ENCODE measurements at places on chromosomes 2 and 18.

DNA sequence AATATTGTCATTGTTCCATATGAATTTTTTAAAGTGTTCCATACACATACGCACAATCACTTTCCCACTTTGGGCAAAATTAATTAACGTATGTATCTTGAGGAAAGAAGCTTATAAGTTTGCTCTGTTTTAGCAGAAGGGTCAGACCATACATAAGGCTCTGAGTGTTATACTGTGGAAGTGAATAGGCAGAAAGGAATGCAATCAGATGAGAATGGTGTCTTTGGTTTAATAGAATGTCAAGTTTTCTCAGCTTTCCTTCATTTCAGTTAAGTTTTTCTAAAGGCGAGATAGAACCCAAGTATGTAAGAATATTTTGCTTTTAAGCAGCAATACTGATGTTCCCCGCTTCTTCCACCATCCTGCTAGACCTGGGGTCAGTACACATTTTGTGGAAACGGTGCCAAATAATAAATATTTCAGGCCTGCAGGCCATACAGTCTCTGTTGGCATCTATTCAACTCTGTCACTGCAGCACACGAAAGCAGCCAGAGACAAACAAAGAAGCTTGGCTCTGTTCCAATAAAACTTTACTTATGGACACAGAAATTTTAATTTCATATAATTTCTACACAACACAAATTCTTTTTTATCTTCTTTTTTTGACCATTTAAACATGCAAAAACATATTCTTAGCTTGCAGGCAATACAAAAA, 100.6 kb downstream of the UPP2 start:
- no peak overlapping the region for H3K4me3 ChIP-seq
- no peaks in the 10 kb centered on the region for H3K4me1 ChIP-seq
- H3K36me3 ChIP-seq, result no peaks in the 10 kb centered on the region
- DNase-seq, result no peak
- H3K27me3 ChIP-seq, result no peaks in the 10 kb centered on the region

GRCh38 chr2:111995148-111995547, 59.9 kb upstream of the TMEM87B start:
- no peaks in the 10 kb centered on the region for H3K36me3 ChIP-seq
- no peak overlapping the region for H3K4me3 ChIP-seq
- DNase-seq, result no peak

- no peaks in the 10 kb centered on the region for H3K4me1 ChIP-seq
- no peak overlapping the region for H3K27ac ChIP-seq
- H3K36me3 ChIP-seq, result no peaks in the 10 kb centered on the region
These were observed 228.6 kb downstream of the ZNF516 start for GRCh38 chr18:76266236-76266991.

- H3K27me3 ChIP-seq, result no peaks in the 10 kb centered on the region
- no peak for DNase-seq
- no peaks in the 10 kb centered on the region for H3K4me1 ChIP-seq
- no peak overlapping the region for H3K27ac ChIP-seq
These were observed 14.5 kb downstream of the SLC19A3 start for GRCh38 chr2:227703280-227703732.

GRCh38 chr18:58201733-58202730, 158.0 kb downstream of the NEDD4L start:
- no peak overlapping the region for H3K4me3 ChIP-seq
- H3K4me1 ChIP-seq, result no peaks in the 10 kb centered on the region
- no peaks in the 10 kb centered on the region for H3K27me3 ChIP-seq
- no peaks in the 10 kb centered on the region for H3K36me3 ChIP-seq
- H3K27ac ChIP-seq, result no peak overlapping the region

GRCh38 chr2:20224716-20225293, at the start of gene SDC1:
Gene SDC1, minus strand, starts transcription at chr2:20225130. Its CDS starts 263 bp downstream, at chr2:20224867.
- no peak for DNase-seq
- no peaks in the 10 kb centered on the region for H3K4me1 ChIP-seq
- H3K4me3 ChIP-seq, result no peak within 1 kb of the TSS

DNA sequence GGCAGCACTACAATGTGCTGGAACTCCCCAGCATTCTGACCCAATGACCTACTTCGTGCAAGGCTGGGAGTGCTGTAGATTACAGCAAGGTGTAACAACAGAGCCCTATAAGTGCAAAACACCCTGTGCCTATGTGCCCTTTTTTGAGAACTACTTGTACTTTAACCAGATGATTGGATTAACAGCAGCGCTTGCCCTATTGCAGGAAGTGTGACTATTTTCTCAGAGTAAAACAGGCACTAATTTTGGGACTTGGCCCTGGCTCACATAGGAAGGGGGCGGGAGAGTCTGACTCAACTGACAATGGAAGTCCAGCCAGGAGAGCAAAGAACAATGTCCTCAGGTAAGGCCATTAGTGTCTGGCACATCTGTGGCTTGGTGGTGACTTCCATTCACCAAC, 35.6 kb upstream of the RNF125 start:
- no peaks in the 10 kb centered on the region for H3K36me3 ChIP-seq
- no peak overlapping the region for H3K27ac ChIP-seq
- DNase-seq, result no peak
- no peak overlapping the region for H3K4me3 ChIP-seq
- H3K27me3 ChIP-seq, result no peaks in the 10 kb centered on the region

DNA sequence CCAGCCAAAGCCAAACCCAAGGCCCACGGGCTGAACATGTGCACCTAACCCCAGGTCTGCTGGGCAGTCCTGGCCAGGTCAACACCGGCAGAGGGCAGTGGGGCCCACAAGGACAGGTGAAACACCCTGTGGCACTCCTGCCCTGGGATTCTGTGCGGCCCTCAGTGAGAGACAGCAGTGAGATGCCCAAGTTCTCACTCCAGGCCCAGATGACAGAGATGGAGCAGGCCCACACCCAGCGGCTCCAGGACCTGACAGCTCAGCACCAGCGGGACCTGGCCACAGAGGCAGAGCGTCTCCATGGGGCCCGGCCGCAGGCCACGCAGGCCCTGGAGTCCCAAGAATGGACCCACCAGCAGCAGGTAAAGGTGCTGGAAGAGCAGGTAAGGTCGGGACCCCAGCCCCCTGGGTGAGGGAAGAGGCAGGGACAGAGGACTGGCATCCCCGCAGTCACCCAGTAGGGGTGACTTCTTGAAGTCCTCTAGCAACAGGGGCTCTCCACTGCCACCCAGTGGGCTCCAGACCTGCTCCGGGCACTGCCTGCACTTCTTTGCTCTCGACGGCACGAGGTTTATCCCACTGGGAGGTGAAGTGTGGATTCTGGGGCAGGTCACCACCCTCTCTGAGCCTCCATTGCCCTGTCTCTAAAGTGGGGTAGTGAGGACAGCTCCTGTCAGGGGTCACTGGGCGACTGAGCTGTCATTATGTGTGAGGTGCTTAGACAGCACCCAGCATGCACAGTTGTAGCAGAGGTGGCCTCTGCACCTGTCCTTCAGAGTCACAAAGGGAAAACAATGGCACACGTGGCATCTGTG, 8.8 kb upstream of the SNED1 start:
- no peaks in the 10 kb centered on the region for H3K4me1 ChIP-seq
- no peaks in the 10 kb centered on the region for H3K36me3 ChIP-seq
- H3K27ac ChIP-seq, result no peak overlapping the region

DNA sequence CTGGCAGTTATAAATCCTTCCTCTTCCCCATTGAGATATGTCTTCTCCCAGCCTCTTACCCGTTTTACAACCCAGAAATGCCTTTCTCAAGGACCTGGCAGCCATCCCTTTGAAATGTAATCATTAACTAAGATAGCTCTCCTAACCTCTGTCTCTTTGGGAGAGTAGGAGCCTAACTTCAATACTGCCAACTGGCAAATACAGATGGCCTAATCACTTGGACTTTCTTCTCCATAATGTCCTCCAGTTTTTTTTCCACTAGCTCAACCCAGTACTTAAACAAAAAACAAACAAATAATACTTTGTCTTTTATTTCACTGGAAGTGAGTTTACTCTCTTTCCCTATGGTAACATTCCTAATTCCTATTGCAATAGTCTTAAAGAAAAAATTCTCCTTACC, 1391.1 kb downstream of the SUCLG1 start:
- DNase-seq, result no peak
- H3K27me3 ChIP-seq, result no peaks in the 10 kb centered on the region
- no peak overlapping the region for H3K4me3 ChIP-seq
- no peaks in the 10 kb centered on the region for H3K4me1 ChIP-seq

DNA sequence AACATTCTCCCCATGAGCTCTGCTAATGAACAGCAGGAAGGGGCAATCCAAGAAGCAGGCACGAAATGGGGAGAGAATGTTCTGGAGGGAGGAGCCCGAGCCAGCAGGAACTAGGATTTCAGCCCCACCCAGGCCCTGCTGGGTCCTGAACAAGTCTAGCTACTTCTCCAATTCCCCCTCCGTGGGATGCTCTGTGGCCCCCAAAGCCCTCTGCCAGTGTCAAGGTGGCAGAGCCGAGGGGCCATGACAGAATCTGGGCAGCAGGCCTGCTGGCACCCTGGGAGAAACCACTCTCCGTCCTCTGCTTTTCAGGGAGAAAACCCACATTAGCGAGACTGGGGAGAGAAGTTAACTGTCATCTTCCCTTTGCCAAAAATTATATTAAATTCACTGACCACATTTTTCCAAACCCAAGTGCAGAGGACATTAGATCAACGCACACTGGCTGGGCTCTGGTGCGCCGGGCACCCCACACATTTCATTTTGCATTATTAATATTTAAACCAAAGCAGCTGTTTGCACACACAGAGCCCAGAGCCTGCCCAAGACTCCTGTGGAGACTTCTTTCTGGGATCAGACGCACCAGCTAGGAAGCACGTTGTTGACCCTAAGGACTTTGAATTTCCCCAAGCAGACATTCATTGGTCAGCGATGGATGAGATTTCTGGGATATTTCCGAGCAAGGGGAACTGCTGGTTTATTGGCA, 80.2 kb upstream of the PKDCC start:
- DNase-seq, result no peak
- no peaks in the 10 kb centered on the region for H3K4me1 ChIP-seq
- H3K4me3 ChIP-seq, result no peak overlapping the region
- H3K27me3 ChIP-seq, result no peaks in the 10 kb centered on the region
- H3K36me3 ChIP-seq, result no peaks in the 10 kb centered on the region

DNA sequence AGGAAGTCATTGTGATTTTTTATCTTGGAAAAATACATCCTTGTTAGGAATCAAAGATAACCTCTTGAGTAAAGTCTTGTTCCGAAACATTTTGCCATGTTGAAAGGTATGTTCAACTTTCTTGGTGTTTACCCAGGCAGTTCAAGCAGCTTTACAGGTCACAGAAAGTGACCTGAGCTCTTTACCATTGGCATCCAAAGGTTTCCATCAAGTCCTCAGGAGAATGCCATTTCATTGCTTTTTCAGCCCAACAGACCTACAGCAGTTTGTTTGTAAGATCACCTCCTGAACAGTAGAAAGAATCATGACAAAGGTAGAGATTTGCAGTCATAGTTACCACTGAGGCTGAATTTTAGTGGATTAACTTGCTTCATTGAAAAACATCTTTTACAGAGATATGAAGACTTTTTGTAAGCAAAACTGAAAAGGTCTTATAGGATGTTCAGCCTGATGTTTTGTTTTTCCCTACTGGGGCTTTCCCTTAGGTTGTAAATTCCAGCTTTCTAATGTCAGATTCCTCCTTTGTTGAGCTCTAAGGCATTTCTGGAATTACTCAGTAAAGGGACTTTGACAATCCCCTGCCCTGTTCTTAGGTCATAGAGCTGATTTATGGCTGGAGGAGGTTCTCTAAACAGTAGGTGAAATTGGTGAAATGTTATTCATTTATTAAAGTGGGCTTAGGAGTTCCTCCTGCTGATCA, 236.8 kb upstream of the RBMS1 start:
- no peaks in the 10 kb centered on the region for H3K36me3 ChIP-seq
- no peak for DNase-seq
- H3K27ac ChIP-seq, result no peak overlapping the region
- H3K4me1 ChIP-seq, result no peaks in the 10 kb centered on the region
- no peaks in the 10 kb centered on the region for H3K27me3 ChIP-seq

DNA sequence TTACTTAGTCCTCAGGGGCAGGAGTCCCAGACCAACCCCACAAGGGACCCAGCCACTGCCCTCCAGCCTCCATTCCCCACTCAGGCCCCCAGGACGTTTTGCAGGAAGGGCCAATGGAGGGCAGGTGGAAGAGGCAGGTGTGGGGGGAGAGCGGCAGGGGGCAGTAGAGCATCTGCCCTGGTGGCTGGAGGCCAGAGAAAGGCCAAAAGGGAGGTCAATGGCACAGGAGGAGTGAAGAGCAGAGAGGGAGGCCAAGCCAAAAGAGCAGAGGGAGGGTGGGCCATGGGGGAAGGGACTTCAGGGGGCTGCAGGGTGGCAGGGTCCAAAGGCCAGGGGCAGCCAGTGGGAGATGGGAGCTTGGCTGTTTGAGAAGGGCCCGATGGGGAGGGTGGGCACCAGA, 17.3 kb upstream of the GPR55 start:
- no peaks in the 10 kb centered on the region for H3K36me3 ChIP-seq
- no peaks in the 10 kb centered on the region for H3K4me1 ChIP-seq
- no peak overlapping the region for H3K27ac ChIP-seq
- H3K27me3 ChIP-seq, result no peaks in the 10 kb centered on the region

- no peak for DNase-seq
- H3K36me3 ChIP-seq, result peaks cover 4% of the 10 kb centered on the region
- H3K27ac ChIP-seq, result no peak overlapping the region
- peaks cover 11% of the 10 kb centered on the region for H3K4me1 ChIP-seq
- no peak overlapping the region for H3K4me3 ChIP-seq
- no peaks in the 10 kb centered on the region for H3K27me3 ChIP-seq
These were observed 142.4 kb upstream of the ALPP start for GRCh38 chr2:232236200-232236599.

GRCh38 chr2:211407076-211407475, 850.7 kb downstream of the CPS1 start:
- no peaks in the 10 kb centered on the region for H3K4me1 ChIP-seq
- H3K27ac ChIP-seq, result no peak overlapping the region
- H3K4me3 ChIP-seq, result no peak overlapping the region
- DNase-seq, result no peak
- no peaks in the 10 kb centered on the region for H3K27me3 ChIP-seq
- H3K36me3 ChIP-seq, result no peaks in the 10 kb centered on the region

- H3K27me3 ChIP-seq, result no peaks in the 10 kb centered on the region
- no peaks in the 10 kb centered on the region for H3K4me1 ChIP-seq
- no peak overlapping the region for H3K27ac ChIP-seq
These were observed 161.1 kb downstream of the GFPT1 start for GRCh38 chr2:69225933-69226332.

GRCh38 chr2:214607051-214607450, 196.2 kb downstream of the VWC2L start:
- H3K36me3 ChIP-seq, result no peaks in the 10 kb centered on the region
- H3K27me3 ChIP-seq, result no peaks in the 10 kb centered on the region
- H3K4me3 ChIP-seq, result no peak overlapping the region
- DNase-seq, result no peak

DNA sequence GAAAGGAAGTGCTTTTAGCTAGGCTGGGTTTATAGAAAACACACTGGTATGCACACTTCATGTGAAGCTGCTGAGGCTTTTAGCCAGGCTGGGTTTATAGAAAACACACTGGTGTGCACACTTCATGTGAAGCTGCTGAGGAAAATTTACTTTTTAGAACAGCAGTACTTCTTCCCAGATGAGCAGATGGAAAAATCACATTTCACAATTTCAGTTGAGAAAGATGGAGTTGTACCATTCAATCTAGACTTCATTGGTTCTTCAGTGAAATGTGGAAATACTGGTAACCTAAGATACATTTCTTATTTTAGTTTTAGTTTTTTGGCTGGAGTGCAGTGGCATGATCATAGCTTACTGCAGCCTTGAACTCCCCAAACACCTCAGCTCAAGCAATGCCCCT, 11.1 kb downstream of the SNTG2 start:
- no peaks in the 10 kb centered on the region for H3K4me1 ChIP-seq
- H3K36me3 ChIP-seq, result no peaks in the 10 kb centered on the region
- no peak overlapping the region for H3K4me3 ChIP-seq

GRCh38 chr2:203582468-203582867, 47.4 kb upstream of the RAPH1 start:
- H3K27me3 ChIP-seq, result no peaks in the 10 kb centered on the region
- H3K36me3 ChIP-seq, result no peaks in the 10 kb centered on the region
- no peak overlapping the region for H3K4me3 ChIP-seq
- DNase-seq, result no peak

All from CD8-positive, alpha-beta memory T cell (primary cell).